ENCODE measurements at places on chromosomes 16 and 17.

GRCh38 chr17:73226556-73227172 lies 33.8 kb downstream of the COG1 start:
- no peak for DNase-seq

DNA sequence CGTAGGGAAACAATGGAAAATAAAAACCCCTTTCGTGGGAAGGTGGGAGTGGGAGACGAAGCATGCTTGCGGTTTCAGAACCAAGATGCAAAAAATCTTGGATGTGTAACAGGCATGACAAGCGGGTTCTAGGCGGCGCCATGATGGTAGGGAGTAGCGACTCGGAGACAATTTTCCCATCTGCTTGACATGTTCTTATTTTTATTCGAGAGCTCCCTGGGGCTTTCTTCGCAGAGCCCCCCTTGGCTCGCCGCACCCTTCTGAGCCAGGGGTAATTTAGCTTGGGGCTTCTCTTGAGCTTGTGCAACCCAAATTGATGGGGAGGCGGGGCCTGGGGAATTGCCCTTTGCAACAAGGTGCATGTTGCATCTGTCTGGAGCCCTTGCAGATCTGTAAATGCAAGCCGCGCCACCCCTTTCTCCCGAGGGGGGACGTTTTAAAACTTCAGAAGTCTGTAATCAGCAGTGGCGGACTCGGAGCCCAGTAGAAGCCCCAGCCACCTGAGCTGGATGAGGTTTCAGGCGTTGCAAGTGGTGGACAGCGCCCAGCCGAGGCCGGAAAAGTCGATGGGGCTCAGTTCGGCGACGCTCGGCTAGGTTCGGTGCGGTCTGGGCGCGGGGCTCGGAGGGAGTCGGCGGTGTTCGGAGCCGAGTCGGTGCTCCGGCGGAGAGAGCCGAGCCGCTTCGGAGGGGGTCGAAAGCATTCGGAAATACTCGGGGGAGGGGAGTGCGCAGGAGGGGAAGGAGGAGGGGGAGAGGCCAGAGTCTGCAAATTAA lies 2.9 kb downstream of the GNAO1 start:
- DNase-seq = peak; percentile 89

- DNase-seq = no peak
These were observed 17.0 kb downstream of the ALOX15B start for GRCh38 chr17:8055851-8056231.

- DNase-seq = peak; percentile 84
These were observed 15.4 kb upstream of the HELZ start for GRCh38 chr17:67260170-67260987.

DNA sequence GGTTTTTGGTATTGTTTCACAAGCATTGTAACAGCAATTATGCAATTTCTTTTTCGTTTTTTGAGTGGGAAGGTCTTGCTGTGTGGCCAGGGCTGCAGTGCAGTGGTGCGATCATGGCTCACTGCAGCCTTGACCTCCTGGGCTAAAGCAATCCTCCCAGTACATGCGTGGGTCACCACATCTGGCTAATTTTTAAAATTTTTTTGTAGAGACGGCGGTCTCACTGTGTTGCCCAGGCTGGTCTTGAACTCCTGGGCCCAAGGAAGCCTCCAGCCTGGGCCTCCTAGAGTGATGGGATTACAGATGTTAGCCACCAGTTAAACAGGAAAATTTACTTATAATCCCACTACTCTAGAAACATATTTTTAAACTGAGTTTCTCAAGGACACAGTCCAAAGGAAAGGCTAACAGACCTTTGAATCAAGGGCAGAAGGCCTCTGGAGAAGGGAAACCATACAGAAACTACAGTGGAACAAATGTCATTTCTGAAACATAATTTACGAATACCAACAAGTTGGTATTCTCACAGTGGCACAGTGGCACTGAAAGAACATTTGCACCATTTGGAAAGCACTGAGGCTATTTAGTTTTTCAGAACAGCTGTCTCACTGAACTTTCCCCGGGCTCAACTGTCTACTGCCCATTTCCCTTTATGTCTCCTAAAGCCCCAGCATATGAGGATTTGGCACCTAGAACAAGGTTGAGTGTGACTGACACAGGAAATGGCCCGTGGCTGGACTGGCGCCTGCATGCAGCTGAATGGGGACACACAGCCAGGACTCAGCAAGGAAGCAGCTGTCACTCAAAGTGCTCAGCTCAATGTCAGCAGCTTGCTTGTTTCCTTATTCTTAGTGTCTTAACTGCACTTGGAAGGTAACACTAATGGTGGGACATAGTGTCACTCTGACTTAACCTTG lies 2.8 kb upstream of the PRKAR1A start:
- DNase-seq = peak; percentile 31

- no peak for DNase-seq
These were observed 56.0 kb downstream of the IQCK start for GRCh38 chr16:19774024-19774423.

GRCh38 chr17:77420804-77421629 lies 280.2 kb downstream of the SEC14L1 start:
- DNase-seq = peak; percentile 86

DNA sequence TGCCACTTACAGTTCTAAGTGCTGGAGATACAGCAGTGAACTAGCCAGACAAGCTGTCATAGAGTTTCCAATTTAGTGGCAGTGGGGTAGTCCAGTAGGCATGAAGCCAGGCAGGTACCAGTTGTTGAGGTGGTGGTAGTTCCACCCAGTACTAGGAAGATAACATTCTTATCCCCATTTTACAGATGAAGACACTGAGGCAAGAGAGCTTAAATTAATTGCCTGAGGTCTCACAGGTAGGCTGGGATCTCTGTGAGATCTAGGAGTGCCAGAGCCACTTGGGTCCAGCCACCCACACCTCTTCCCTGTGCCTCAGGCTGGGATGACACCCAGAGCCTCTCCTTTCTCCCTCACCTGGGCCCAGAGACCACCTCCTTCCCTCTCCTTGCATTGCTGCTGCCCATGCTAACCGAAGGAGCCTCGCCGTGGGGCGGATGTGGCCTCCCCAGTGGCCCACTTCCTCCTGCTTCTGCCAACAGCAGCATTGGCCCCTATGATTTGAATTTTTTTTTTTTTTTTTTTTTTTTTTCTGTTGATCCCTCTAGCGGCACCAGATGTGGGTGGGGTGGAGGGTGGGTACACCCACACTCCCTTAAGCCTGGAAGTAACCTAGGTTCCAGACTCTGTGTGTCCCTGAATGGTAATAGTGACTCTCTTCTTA lies 114.0 kb downstream of the PRKCB start:
- DNase-seq = no peak

DNA sequence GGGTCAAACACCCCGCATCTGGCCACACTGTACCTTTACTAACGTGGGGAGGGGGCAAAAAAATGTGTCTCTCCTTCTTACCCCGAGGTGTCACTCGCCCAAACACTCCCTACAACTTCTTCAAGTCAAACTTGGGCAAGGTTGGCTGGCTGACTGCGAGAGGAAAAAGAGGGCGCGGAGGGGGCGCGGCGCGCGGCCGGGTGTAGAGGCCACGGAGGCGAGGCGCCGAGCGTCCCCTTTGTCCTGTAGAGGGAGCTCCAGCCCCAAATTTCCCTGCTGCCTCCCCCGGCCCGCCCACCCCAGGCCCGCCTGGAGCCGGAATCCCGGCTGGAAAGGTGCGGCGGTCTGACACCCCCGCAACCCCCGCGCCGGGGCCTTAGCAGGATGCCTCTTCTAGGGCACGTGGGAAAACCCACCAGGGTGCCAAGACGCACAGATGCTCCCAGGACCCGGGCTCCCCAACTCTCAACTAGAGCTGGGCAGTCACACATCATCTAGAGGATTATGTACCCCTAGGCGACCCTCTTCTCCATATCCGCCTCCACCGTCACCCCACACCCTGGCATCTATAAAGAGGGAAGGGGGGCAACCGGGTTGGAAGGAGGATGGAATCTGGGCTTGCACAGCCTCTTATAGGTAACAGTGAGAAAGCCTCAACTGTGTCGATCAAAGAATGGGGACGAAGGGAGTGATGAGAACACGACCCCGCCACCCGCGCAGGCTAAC lies 4.2 kb downstream of the IRX3 start:
- peak; percentile 48 for DNase-seq

DNA sequence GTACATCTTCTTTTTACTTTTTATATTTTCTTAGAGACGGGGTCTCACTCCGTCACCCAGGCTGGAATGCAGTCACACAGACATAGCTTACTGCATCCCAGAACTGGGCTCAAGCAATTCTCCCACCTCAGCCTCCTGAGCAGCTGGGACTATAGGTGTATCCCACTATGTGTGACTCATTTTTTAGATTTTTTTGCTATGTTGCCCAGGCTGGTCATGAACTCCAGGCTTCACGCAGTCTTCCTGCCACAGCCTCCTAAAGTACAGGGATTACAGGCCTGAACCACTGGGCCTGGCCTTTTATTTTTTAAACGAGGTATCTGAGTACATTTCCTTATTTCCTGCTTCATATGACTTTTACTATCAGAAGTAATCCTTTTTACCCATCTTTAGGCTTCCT lies 48.0 kb downstream of the GLG1 start:
- DNase-seq = no peak

- no peak for DNase-seq
These were observed 434 bp downstream of the CEMP1 start for GRCh38 chr16:2530629-2531318.

All from umbilical cord (tissue), 2 donors.